ENCODE measurements at places on chromosomes 5 and 9.

DNA sequence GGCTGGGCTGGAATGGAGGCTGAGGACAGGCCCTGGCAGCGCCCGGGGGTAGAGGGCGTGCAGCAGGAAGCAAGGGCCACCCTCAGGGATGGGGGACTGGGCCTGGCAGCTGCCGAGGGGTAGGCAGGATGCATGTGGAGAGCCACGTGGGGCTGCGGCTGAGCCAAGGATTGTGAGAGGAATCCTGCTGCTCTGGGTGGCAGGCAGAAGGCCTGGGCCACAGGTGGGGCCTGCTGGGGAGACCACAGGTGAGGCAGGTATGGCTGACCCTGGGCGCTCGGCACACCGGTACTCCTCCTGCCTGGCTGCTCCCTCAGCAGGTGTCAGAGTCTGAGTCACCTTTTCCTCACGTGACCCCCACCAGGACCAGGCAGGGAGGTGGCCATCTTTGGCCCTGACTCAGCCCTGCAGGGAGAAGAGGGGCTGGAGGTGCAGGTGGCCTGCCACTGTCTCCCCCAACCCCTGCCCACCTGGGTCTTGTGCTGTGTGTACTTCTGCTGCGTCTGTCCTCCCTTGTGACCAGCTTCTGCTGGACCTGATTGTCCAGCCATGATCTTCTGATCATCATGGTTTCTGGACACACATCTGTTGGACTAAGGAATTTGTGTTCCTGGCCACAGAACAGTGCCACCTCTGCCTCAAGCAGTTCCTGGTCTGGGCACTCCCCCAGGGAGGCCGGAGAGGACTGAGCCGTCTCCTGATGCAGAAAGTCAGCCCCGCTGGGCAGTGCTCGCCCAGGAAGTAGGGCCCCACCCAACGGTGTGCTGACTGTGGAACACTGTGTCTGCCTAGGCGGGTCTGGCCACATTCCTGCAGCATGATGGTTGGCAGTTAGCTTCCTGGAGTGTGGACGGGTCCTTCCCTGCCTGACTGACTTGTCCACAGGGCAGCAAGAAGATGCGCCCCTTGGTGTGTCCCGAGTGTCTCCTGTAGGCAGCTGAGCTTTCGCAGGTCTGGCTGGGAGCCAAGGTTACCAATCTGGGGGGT, 6.4 kb downstream of the ARRDC1 start:
- no peak for DNase-seq
- no peaks in the 10 kb centered on the region for H3K27me3 ChIP-seq
- peaks cover 38% of the 10 kb centered on the region for H3K4me1 ChIP-seq
- H3K4me3 ChIP-seq: no peak overlapping the region
- no peak overlapping the region for H3K27ac ChIP-seq

GRCh38 chr9:112072721-112073638, 102.1 kb downstream of the SUSD1 start:
- no peak overlapping the region for H3K27ac ChIP-seq
- H3K27me3 ChIP-seq: no peaks in the 10 kb centered on the region
- no peaks in the 10 kb centered on the region for H3K36me3 ChIP-seq
- H3K4me3 ChIP-seq: no peak overlapping the region

- H3K27ac ChIP-seq: no peak overlapping the region
- no peaks in the 10 kb centered on the region for H3K27me3 ChIP-seq
- H3K4me1 ChIP-seq: no peaks in the 10 kb centered on the region
- no peak for DNase-seq
- H3K36me3 ChIP-seq: no peaks in the 10 kb centered on the region
These were observed 79.6 kb downstream of the ADAMTS2 start for GRCh38 chr5:179265514-179266290.

DNA sequence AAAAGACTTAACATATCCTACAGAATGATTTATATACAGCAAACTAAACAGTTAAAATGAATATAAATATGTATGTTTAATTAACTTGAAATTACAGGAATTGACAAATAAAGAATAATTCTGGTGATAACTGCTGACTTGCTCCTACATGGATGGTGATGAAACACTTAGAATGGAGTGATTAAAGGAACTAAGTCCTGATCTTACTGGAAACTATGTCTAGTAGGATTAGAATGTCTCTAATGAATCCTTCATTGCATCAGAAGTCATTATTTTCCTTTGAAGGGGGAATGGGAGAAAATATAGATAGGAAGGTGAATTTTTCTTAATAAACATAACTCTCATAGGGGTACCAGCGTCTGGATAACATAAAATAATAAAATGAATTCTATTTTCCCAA, 77.1 kb downstream of the CAMK4 start:
- H3K4me1 ChIP-seq: peaks cover 11% of the 10 kb centered on the region
- no peak for DNase-seq
- H3K27me3 ChIP-seq: no peaks in the 10 kb centered on the region
- no peak overlapping the region for H3K27ac ChIP-seq
- H3K4me3 ChIP-seq: no peak overlapping the region

- DNase-seq: no peak
- H3K36me3 ChIP-seq: no peaks in the 10 kb centered on the region
- no peak overlapping the region for H3K4me3 ChIP-seq
- no peaks in the 10 kb centered on the region for H3K27me3 ChIP-seq
- H3K4me1 ChIP-seq: no peaks in the 10 kb centered on the region
These were observed 437.5 kb downstream of the TMEM232 start for GRCh38 chr5:110288766-110289511.

- H3K4me3 ChIP-seq: no peak overlapping the region
- no peaks in the 10 kb centered on the region for H3K36me3 ChIP-seq
- H3K27ac ChIP-seq: no peak overlapping the region
- no peaks in the 10 kb centered on the region for H3K4me1 ChIP-seq
- no peak for DNase-seq
These were observed 19.4 kb upstream of the RECK start for GRCh38 chr9:36017278-36017677.

DNA sequence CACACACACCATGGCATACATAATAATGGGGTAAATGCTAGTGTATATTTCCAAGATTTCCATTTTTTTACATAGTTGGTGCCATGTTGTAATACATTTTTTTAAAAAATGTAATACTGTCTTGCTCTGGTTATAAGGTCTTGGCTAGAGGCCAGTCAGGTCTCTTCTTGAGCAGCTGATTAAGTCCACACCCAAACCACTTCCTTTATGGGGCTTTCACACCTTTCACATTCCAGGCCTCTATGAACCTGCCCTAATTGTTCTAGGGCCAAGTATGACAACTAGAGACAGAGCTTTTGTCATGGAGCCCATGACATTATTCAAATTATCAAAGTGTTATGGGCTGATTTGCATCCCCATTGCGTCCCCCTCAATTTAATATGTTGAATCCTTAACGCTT, 495.6 kb upstream of the CTNND2 start:
- H3K27me3 ChIP-seq: no peaks in the 10 kb centered on the region
- no peak for DNase-seq
- H3K36me3 ChIP-seq: no peaks in the 10 kb centered on the region

- H3K36me3 ChIP-seq: no peaks in the 10 kb centered on the region
- no peaks in the 10 kb centered on the region for H3K27me3 ChIP-seq
- H3K4me1 ChIP-seq: no peaks in the 10 kb centered on the region
- no peak overlapping the region for H3K4me3 ChIP-seq
- H3K27ac ChIP-seq: no peak overlapping the region
- DNase-seq: no peak
These were observed 134.6 kb downstream of the TTLL11 start for GRCh38 chr9:121958530-121958929.

- H3K4me3 ChIP-seq: no peak overlapping the region
- no peak overlapping the region for H3K27ac ChIP-seq
- no peak for DNase-seq
- H3K27me3 ChIP-seq: no peaks in the 10 kb centered on the region
- no peaks in the 10 kb centered on the region for H3K4me1 ChIP-seq
- H3K36me3 ChIP-seq: no peaks in the 10 kb centered on the region
These were observed 27.1 kb upstream of the N4BP3 start for GRCh38 chr5:178086266-178086665.

GRCh38 chr9:136882109-136882946, 4.0 kb upstream of the TRAF2 start:
- H3K36me3 ChIP-seq: no peaks in the 10 kb centered on the region
- no peaks in the 10 kb centered on the region for H3K27me3 ChIP-seq
- peak overlapping the region; percentile 68 for H3K27ac ChIP-seq

DNA sequence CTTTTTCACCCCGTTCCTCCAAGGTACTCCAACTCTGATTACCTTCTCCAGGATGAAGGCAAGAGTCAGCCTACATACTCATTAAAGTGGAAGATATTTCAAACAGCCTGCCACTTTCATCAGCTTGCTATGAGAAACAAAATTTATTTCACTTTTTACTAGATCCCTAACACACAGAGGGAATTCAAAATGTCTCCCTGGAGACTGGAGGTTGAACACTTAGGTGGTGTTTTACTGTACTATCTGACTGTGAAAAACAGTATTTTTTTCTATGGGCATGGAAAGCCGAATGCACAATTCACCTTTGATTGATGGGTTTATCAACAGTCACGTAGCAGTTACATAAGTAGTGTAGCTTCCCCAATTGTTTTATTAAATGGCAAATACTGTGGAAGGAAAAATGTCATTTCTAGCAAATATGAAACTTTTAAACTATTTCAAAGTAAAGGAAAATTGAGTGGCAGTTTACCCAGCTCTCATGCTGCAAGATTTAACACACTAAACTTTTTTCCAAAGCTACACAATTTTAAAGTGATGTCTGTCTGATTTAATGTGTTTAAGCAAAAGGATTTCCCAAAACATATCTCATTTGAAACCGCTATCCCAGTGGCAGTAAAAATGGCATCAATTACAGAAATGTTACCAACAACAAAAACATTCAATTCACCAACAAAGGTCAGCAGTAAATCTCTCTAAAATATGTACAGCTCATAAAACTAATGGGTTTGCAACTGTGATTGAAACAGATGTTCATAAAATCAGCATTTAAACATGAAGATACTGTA, 125.0 kb upstream of the TLE4 start:
- H3K27me3 ChIP-seq: no peaks in the 10 kb centered on the region
- no peaks in the 10 kb centered on the region for H3K4me1 ChIP-seq
- H3K27ac ChIP-seq: no peak overlapping the region
- DNase-seq: no peak
- H3K4me3 ChIP-seq: no peak overlapping the region
- H3K36me3 ChIP-seq: no peaks in the 10 kb centered on the region

- H3K4me1 ChIP-seq: no peaks in the 10 kb centered on the region
- no peak overlapping the region for H3K4me3 ChIP-seq
- no peak for DNase-seq
- H3K36me3 ChIP-seq: no peaks in the 10 kb centered on the region
- no peak overlapping the region for H3K27ac ChIP-seq
These were observed 43.6 kb downstream of the GRIA1 start for GRCh38 chr5:153534102-153534501.

GRCh38 chr5:174724484-174725260, at the start of gene MSX2:
Gene MSX2 (plus strand): TSS chr5:174724582. CDS start chr5:174724660, 78 bp downstream.
- DNase-seq: peak; percentile 6
- H3K27me3 ChIP-seq: peaks cover 73% of the 10 kb centered on the region
- H3K4me1 ChIP-seq: peaks cover 16% of the 10 kb centered on the region
- no peak within 1 kb of the TSS for H3K27ac ChIP-seq

GRCh38 chr5:143023411-143024096, 253.4 kb downstream of the ARHGAP26 start:
- peaks cover 13% of the 10 kb centered on the region for H3K4me1 ChIP-seq
- H3K4me3 ChIP-seq: no peak overlapping the region
- no peaks in the 10 kb centered on the region for H3K27me3 ChIP-seq
- no peak for DNase-seq
- H3K36me3 ChIP-seq: no peaks in the 10 kb centered on the region

GRCh38 chr9:70954126-70954525, 167.3 kb downstream of the TRPM3 start:
- no peak overlapping the region for H3K27ac ChIP-seq
- H3K36me3 ChIP-seq: no peaks in the 10 kb centered on the region
- H3K27me3 ChIP-seq: no peaks in the 10 kb centered on the region
- H3K4me3 ChIP-seq: no peak overlapping the region

- no peak for DNase-seq
- no peaks in the 10 kb centered on the region for H3K27me3 ChIP-seq
- no peak overlapping the region for H3K4me3 ChIP-seq
- no peaks in the 10 kb centered on the region for H3K4me1 ChIP-seq
- H3K36me3 ChIP-seq: no peaks in the 10 kb centered on the region
- no peak overlapping the region for H3K27ac ChIP-seq
These were observed 48.6 kb upstream of the TLE1 start for GRCh38 chr9:81737871-81738507.

GRCh38 chr9:127305838-127306226, 41.3 kb downstream of the GARNL3 start:
- H3K27me3 ChIP-seq: no peaks in the 10 kb centered on the region
- H3K4me1 ChIP-seq: no peaks in the 10 kb centered on the region
- no peak for DNase-seq
- H3K36me3 ChIP-seq: no peaks in the 10 kb centered on the region
- no peak overlapping the region for H3K27ac ChIP-seq

GRCh38 chr9:107755246-107755645, 265.7 kb upstream of the KLF4 start:
- DNase-seq: no peak
- no peaks in the 10 kb centered on the region for H3K27me3 ChIP-seq
- no peaks in the 10 kb centered on the region for H3K4me1 ChIP-seq
- H3K36me3 ChIP-seq: no peaks in the 10 kb centered on the region
- no peak overlapping the region for H3K4me3 ChIP-seq

GRCh38 chr9:24986331-24986730, 440.6 kb upstream of the IZUMO3 start:
- no peak overlapping the region for H3K27ac ChIP-seq
- no peaks in the 10 kb centered on the region for H3K36me3 ChIP-seq
- no peak for DNase-seq
- no peaks in the 10 kb centered on the region for H3K27me3 ChIP-seq
- no peak overlapping the region for H3K4me3 ChIP-seq

DNA sequence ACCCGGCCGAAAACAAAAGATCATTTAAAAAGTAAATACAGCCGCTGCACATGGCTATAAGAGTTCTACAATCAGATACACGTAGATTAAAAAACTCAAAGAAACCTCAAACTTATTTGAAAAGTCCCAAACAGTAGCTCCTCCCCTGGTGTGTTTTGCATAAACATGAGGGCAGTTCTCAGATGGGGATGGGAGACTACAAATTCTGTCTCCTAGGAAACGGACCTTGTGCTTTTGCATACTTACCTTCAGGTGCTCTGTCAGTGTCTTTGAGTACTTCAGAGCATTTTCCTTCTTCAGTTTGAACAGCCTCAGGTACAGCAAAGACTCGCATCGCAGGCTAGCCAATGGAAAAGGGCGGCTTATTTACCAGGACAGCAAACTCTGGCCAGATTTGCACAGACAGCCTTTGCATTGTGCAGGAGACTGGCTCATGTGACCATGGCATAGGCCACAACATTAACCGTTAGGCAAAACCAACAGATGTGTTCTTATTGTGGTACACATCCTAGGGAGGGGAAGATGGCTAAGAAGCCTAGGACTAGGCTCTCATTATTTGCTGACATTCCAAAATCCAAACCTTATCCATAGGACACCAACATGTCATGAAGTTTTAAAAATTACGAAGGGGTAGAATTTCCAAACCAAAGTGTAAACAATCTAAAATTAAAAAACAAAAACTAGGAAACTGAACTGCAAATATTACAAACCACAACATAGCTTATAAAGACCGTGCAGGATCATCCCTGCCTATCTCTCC, 12.8 kb downstream of the LEAP2 start:
- no peak for DNase-seq
- no peak overlapping the region for H3K4me3 ChIP-seq
- no peaks in the 10 kb centered on the region for H3K4me1 ChIP-seq
- H3K27me3 ChIP-seq: no peaks in the 10 kb centered on the region
- H3K36me3 ChIP-seq: peaks cover 79% of the 10 kb centered on the region
- H3K27ac ChIP-seq: no peak overlapping the region
